ENCODE measurements at places on chromosomes 7 and 10.

- DNase-seq: no peak
Measured at GRCh38 chr7:121401896-121402295, 5.8 kb upstream of the FAM3C start.

DNA sequence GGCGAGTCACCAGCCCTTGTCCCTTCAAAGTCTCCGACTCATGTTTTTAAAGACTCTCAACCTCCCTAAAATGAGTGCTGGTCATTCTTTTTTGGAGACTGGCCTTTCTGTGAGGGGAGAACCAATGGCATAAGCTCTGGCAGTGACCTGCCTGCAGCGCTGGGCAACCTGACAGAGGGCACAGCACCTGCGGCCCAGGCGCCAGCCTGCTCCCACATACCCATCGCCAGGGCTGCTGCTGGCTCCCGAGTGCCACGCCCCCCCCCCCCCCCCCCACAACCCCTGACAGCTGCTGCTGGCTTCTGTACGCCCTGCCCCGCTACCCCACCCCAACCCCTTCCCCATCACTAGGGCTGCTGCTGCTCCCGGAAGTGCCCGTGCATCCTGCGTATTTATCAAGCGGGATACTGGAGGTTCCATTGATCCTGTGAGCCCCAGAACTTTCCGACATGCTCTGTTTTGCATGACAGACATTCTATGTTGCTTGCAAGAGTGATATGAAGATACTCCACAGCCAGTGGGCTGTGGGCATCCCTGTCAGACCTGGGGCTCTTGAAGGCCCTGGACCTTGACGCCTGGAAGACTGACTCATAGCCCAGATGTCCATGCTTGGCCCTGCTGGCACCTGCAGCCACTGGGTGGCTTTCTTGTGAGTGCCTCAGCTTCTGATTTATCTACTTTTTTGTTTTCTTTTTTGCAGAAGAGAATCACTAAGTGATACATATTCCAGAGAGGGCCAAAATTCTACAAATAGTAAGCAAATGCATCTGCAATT is 243.9 kb downstream of the ZMYND11 start:
- DNase-seq: no peak

DNA sequence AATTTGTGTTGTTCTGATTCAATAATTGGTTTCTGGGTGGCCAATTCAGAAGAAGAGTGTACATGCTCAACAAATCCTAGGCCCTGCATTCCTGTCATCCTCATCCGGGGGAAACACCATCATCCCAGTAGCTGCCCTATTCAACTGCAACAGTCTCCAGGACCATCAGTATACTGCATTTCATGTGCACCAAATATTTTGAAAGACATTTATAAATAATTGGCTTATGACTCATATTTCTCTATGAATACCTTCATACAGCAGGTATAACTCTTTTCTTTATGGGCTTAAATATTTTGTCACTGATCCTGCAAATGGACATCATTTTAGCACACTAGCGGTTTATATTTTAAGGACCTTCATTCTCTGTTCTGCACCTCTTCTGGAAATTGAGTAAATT is 38.0 kb downstream of the CD36 start:
- DNase-seq: no peak

DNA sequence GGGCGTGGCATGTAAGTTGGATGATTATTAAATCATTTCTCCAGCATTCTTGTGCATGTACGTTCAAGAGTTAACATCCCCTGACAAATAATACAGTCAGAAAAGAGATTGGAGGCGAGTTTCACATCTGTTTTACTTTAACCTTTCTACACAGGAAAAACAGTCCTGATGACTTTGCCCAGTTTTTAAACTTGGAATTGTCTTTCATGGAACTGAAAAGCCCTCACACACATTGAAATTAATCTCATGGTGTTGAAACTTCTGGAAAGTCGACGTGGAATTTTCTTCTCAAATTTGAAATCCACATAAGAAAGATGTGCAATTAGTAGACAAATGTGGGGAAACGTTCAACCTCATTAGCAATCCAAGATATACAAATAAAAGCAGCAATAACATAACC is 31.2 kb upstream of the ZNF438 start:
- DNase-seq: no peak

DNA sequence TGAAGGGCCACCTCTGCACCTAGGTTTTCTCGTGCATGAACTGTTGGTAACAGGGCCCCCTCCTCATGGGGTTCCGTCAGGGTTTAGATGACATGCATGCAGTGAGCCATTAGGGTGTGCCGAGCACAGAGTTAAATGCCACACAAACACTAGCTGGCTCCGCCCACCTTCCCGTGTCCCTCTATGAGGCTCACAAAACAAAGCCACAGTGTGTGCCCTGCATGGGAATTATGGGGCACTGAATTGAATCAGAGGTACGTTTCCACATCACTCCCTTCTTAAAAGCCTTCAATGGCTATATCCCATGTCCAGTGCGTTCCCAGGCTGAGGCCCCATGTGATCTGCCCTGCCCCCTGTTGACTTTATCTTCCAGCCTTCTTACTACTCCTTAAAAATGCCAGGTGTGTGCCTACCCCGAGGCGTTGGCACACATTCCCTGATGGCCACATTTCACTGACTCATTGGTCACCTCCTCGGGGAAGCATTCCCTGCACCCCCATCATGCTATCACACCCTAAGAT is 35.7 kb downstream of the GSDME start:
- DNase-seq: no peak
